ENCODE measurements at places on chromosomes 2 and 18.
A peak's percentile ranks its signal among the peaks of the same experiment; 100 is the strongest.

DNA sequence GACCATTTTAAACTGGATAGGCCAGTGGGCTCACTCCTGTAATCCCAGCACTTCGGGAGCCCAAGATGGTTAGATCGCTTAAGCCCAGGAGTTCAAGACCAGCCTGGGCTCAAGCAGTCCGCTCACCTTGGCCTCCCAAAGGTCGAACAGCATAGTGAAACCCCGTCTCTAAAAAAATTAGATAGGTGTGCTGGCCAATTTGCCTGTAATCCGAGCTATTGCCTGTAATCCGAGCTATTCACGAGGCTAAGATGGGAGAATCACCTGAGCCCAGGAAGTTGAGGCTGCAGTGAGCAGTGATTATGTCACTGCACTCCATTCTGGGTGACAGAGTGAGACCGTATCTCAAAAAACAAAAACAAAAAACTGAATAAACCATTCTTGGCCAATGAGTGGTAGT, 52.6 kb upstream of the EMILIN2 start:
- DNase-seq, result no peak

DNA sequence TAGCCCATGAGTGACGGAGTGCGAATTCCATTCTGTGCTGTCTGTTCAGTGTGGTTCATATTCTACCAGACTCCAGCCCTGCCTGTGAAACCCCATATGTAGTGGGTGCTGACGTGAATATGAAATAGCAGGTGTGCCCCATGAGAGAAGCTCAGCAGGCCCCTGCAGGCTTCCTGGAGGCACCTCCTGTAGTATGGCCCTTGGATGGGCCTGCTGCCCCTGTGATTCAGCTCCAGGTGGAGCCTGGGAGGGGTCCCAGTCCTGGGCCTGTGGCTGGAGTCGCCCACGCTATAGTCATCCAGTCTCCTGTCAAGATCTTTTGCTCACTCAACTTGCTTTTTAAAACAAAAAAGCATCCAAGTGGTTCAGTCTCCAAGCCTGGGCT, 125.5 kb downstream of the GLI2 start:
- no peak for DNase-seq

- DNase-seq, result no peak
Observed at GRCh38 chr2:197298609-197299008, 12.0 kb downstream of the ANKRD44 start.

DNA sequence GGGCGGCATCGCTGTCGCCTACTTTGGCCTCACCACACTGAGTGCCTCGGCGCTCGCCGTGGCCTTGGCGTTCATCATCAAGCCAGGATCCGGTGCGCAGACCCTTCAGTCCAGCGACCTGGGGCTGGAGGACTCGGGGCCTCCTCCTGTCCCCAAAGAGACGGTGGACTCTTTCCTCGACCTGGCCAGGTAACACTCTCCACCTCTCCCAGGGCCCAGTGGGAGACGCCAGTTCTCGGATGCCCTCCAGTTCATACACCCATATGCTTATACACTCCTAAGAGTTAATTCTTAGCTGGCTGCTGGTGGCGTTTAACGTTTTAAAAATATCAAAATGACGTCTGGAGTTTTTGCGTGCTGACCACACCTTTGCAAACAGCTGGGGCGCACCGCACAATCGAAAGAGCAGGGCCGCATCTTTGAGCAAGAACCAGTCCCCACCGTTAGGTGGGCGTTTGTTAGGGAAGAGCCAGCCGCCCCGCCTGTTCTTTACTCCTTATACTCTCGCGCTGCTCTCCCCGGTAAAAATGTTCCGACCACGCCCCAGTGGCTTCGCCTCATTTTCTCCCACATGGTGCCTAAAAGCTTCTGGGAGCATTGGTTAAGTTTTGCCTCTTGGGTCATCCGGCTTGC, 899 bp downstream of the SLC1A4 start:
- peak; percentile 34 for DNase-seq

DNA sequence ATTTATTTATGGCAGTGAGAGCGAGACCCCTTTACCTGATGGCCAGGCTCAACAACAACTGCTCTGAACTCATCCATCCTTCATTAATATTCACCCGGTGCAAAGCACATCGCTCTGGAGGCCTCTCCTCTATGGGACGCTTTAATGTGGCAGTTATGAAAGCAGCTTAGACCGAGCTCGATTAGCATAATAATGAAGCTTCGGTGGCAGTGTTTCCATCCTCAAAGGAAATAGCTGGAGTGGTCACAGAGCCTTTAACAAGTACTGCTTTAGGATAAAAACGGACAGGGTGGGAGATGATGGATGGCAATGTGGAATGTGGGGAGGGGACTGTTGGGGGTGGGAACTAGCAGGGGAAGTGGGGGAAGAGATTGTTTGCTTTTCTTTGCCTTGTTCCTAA, 243.9 kb downstream of the SLC4A3 start:
- DNase-seq, result no peak

DNA sequence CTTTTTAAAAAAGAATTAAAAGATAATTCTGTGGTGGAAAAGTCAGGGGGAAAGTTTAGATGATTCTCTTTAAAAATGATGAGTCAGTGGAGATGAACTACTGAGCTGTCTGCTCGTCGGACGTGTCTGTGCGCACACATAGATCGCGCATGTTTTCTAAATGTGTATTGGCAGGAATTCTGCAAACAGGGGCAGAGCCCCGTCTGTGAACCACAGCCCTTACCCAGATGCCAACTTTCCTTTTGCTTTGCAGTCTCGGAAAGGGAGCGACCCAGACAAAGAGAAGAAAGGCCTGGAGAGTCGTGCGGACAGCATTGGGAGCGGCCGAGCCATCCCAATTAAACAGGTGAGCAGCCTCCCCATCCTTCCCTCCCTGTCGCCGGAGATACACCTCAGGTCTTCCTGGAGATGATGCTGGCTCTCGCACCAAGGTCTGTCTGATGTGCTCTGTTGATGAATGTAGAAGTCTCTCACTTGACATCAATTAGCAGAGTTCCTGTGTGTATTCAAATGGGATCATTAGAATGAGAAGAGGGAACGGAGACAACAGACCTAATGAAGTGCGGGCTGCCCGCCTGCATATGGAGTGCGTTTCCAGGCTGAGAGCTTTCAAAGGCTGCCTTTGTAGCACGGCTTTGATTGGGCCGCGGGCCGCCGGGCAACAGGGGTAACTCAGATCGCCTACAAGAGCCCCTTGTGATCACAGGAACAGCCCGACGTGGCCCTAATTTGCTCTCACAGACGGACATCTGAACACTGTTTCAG, 313.3 kb downstream of the AGAP1 start:
- no peak for DNase-seq

- no peak for DNase-seq
Observed at GRCh38 chr2:130915595-130916437, 79.1 kb downstream of the ARHGEF4 start.

- no peak for DNase-seq
Observed at GRCh38 chr18:33664241-33664874, 86.3 kb downstream of the ASXL3 start.

GRCh38 chr2:25379535-25379934, 37.8 kb upstream of the DNMT3A start:
- DNase-seq, result no peak

- no peak for DNase-seq
Observed at GRCh38 chr2:182606728-182607681, 109.1 kb upstream of the DNAJC10 start.

- DNase-seq, result no peak
Observed at GRCh38 chr2:9998916-9999654, 44.3 kb upstream of the KLF11 start.

DNA sequence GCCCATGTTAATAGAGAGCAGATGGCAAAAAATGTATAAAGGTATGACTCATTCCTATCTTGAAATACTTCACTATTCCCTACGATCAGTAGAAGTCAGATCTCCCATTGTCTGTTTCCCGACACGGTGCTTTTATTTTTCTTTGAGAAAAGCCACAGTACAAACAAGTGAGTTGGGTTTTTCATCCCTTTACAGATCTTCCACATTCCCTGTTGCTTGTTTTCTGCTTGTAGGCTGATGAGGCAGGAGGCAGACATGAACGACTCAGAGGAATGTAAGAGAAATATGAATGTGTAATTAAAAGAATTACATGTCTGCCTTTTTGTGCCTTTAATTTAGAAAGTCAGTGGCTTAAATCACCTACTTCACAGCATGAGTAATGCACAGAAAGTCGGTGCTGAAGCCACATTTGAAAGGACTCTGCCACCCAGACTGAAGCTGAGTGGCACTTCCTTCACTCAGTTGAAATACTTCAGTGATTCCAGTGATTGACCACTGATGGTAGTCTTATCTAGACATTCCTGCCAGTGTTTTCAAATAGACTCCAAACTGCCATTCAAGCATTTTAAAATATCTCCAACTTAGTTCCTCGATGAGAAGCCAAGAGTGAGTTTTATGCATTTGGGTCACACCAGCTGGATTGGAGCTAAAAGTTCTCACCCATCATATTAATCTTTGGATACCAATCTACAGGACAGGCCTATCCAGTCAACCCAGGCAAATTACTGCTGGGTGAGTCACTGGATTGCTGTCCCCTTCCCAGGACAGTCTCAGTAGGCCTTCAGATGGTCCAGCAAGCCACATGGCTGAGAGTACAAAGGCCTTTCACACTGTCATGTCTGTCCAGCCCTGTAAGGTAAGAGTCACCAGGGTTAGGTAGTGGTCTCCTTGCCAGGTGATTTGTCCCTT, 79.0 kb downstream of the COLEC12 start:
- DNase-seq, result no peak
